Right atrium auricular region (tissue), 2 donors: ENCODE measurements at places on chromosomes 2 and 18.

DNA sequence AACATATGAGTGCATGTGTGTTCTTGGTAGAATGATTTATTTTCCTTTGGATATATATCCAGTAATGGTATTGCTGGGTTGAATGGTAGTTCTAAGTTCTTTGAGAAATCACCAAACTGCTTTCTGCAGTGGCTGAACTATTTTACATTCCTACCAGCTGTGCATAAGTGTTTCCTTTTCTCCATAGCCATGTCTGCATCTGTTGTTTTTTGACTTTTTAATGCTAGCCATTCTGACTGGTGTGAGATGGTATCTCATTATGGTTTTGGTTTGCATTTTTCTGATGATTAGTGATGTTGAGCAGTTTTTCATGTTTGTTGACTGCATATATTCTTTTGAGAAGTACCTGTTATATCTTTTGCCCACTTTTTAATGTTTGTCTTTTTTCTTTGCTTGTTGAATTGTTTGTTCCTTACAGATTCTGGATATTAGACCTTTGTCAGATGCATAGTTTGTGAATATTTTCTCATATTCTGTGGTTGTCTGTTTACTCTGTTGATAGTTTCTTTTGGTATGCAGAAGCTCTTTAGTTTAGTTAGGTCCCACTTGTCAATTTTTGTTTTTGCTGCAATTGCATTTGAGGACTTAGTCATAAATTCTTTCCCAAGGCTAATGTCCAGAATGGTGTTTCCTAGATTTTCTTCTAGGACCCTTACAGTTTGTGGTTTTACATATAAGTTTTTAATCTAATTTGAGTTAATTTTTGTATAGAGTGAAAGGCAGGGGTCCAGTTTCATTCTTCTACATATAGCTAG is 17.6 kb upstream of the KCNE4 start:
- DNase-seq = no peak

DNA sequence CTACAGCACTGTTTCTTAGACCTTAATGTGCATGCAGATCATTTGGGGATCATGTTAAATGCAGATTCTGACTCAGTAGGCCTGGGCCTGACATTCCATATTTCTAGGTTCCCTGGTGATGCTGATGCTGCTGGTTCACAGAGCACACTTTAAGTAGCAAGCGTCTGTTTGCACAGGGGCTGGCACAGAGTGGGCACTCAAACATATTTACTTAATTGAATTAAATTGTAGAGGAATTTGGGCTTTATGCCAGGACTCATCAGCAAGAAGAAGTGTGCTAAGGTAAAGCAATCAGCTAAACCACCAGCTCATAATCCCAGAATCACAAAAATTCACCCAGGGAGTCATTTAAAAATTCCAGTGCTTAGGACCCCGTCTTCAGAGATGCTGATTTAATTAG is 25.1 kb upstream of the INPP4A start:
- no peak for DNase-seq

- DNase-seq = no peak
Observed at GRCh38 chr18:12882453-12883371, 1.3 kb downstream of the PTPN2 start.

GRCh38 chr2:195898505-195899191 is 170.0 kb downstream of the DNAH7 start:
- DNase-seq = peak; percentile 68

- no peak for DNase-seq
Observed at GRCh38 chr2:12730265-12730664, 13.5 kb downstream of the TRIB2 start.

DNA sequence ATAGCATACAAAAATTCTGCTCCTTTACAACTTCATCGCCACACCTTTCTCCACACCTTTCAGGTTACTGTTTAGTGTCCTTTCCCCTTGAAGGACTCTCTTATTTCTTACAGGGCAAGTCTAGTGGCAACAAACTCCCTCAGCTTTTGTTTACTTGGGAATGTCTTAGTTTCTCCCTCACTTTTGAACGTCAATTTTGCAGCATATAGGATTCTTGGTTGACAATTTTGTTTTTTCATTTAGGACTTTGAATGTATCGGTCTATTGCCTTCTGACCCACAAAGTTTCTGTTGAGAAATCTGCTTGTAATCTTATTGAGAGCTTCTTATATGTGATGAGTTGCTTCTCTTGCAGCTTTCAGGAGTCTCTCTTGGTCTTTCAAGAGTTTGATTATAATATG is 43.5 kb downstream of the SLC39A10 start:
- DNase-seq = no peak

DNA sequence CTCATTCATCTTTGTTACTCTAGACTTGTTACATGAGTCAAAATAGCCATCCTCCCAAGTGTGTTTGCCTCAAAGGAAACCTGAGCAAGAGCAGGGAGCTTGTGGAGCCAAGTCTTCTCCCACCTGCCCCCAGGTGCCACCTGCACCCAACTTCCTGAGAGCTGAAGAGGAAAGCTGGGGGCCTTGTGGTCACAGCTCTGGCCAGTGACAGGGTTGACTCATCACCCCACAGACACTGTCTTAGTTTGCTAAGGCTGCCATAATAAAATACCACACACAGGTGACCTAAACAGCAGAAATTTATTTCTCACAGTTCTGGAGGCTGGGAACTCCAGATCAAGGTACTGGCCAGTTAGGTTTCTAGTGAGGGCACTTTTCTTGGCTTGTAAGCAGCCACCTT is 99.6 kb downstream of the TPGS2 start:
- no peak for DNase-seq

DNA sequence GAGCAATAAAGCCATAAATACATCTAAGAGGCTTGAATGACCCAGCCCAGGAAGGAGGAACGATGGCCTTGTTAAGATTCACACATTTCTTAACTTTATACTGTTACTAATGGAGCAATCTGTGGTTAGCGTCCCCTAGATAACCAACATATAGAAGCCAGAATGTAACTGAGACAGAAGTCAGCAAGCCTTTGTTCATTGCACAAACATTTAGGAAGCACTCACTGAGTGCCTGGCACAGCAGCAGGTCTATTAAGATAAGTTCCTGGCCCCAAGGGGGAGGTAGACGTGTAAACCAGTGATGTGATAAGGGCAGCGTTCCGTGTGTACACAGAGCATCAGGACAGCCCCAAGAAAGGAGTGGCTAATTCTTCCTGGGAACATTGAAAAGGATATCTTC is 63.6 kb upstream of the ATL2 start:
- DNase-seq = no peak

- DNase-seq = no peak
Observed at GRCh38 chr2:100759901-100760300, 60.0 kb upstream of the NPAS2 start.

- DNase-seq = no peak
Observed at GRCh38 chr18:49646873-49647272, 85.0 kb downstream of the LIPG start.

GRCh38 chr2:109009920-109010610 is 21.0 kb upstream of the EDAR start:
- no peak for DNase-seq

DNA sequence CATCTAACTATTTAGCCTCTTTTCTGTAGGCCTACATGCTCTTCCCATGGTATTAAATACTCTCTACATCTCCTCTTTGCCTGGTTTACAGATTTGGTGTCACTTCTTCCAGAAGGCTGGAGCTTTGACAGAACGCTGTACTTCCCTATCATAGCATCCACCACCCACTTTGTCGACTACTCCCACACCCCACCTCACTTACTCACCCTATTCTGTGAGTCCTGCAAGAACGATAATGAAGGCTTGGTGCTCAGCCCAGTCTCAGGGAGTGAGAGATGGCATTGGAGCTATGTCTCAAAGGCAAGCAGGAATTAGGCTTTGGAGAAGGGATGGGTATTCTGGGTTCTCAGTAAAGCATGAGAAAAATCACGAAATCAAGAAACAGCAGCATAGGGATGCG is 20.3 kb upstream of the KDM3A start:
- DNase-seq = no peak

- peak; percentile 88 for DNase-seq
Observed at GRCh38 chr2:197184959-197185586, 125.5 kb downstream of the ANKRD44 start.

GRCh38 chr2:68849579-68850030 is 21.6 kb downstream of the BMP10 start:
- DNase-seq = no peak
